SJSA1 (cell line): ENCODE measurements at places on chromosomes 3 and 15.

GRCh38 chr3:111324645-111325044, 217.4 kb upstream of the CD96 start:
- DNase-seq, result no peak

DNA sequence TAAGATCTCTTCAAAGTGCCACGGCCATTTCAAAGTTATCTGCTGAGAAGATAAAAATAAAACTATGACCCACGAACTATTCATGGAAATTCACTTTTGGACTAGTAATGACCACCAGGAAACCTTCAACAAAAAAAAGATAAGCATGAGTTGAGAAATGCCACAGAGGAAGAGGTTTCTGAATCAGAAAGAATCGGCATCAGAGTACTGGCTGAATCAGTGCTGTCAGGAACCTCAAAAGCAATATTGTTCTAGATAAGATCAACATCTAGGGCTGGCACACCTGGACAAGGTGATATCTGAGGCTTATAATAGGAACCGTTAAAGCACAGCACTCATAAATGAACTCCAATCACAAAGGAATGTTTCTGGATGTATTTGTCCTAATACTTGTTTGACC, 72.7 kb downstream of the PEAK1 start:
- DNase-seq, result no peak

DNA sequence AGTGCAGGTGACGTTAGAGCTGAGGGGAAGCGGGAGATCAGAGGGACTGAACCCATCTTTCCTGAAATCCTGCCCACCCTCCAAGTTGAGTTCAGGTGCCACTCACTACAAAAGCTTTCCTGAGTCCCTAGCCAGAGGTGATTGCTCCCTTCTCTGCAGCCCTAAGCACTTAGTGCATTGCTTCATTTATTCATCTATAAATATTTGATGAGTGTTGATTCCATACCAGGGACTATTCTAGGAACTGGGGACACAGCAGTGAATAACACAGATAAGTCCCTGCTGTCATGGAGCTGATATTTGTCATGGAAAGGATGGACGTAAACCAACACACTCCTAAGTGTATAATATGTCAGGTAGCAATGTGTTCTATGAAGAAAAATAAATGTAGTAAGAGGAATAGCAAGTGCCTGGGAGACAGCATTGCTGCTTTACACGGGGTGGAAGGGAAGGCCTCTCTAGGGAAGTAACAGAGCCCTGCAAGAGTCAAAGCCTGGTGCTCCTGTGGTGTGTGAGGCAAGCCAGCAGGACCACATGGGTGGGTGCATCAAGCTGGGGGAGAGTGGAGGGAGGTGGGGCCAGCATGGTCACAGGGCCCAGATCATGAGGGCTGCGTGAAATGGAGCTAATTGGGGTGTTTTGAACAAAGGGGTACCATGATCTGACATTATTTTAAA, 18.6 kb downstream of the ALPK3 start:
- DNase-seq, result no peak

GRCh38 chr15:63052961-63053698, 10.6 kb downstream of the TPM1 start:
- DNase-seq, result peak; percentile 90

GRCh38 chr15:64548235-64548634, 87.9 kb downstream of the ZNF609 start:
- no peak for DNase-seq

- DNase-seq, result no peak
These were observed 65.4 kb downstream of the CHDH start for GRCh38 chr3:53780806-53781205.

DNA sequence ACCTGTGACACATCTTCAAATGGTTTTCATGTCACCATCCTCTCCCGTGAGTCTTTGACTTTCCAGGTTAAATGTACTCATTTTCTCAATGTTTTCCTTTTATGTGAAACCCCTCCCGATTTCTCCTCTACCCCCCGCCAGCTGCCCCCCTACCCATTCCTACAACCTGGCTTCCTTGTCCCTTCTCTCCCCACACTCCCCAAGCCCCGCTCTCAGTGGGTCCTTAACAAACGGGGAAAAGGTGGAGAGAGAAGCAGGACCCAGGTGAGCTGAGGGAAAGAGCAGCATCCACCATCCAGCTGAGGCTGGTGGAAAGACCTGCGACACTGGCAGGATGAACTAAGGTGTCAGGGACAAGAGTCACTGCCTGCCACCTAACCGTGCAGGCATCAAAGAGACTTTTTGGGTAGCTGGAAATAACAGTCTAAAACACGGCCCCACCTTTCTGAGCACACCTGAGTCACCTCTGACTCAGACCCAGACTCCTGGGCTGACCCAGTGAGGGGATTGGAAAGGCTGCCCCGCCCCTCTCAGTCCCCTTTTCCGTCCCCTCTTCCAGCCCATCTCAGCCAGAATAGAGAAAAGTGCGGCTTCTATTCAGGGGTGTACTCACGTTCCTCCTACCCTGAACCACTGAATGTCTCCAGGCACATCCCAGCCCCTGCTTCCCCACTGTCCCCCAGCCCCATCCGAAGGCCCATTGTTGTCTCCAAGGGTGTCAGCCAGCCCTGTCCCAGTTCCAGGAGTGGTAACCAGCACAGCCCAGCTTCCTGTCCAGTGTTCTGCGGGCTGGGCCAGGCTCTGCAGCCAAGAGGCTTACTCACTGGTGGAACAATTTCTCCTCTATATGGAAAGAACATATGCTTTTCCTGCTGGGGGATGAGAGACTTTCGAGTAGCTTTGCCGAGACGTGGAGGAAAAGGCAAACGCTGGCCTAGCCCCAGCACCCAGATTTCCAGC, 20.4 kb downstream of the ISG20 start:
- no peak for DNase-seq

DNA sequence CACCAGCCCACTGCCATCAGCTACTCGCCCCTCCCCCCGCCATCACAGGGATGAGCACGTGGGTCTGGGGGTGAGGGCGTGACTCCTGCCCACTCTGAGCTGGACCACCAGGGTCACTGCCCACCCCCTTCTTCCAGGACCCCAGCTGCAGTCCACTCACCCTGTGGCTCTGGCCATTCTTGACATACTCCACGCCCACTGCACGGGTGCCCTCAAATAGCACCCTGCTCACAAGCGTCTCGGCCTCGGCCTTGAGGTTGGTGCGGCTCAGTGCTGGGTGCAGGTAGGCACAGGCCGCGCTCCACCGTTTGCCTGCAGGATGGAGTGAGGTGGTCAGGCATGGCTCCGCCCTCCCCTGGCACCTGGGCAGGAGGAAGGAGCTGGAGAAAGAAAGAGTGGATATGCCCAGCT, 23.9 kb downstream of the CHDH start:
- DNase-seq, result no peak

DNA sequence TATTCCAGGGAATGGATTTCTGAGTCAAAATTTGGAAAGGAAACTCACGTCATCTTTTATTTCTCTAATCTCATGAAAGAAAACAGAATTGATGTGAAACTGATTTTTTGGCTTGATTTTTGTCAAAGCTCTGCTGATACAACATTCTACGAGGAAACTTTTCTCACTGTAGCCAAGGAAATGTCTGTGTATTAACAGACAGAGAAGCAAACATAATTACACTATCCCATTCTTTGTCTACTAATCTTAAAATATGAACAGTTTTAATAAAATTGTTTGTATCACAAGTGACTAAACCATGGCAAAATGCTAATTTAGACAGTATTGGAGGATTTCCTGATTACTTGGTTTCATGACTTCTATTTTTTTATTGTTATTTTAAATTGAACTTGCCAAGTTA, 1437.0 kb downstream of the OTOL1 start:
- no peak for DNase-seq

GRCh38 chr3:106813742-106814141, 563.5 kb upstream of the CCDC54 start:
- DNase-seq, result no peak

GRCh38 chr3:122688996-122689395, 8.4 kb downstream of the PARP14 start:
- no peak for DNase-seq

GRCh38 chr3:100090669-100091005, 23.7 kb downstream of the FILIP1L start:
- no peak for DNase-seq

- no peak for DNase-seq
These were observed 1.2 kb upstream of the LINGO1 start for GRCh38 chr15:77633913-77634265.

DNA sequence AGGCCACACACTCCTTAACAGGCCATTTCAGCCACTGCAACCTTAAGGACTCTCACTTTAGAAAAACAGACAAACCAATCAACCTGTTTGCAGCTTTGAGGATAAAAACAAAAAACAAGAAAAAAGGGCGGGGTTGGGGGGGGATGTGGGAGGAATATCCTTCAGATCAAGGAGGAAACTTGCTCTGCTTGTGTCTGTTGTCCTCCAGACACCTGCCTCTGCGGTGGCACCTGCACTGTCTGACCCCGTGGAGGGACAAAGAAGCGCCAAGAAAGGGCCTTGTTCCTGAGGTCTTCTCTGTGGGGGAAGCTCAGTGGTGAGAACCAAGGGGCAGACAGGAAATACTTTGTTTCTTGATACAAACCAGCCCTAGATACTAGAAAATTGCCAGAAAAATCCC, 70.5 kb downstream of the POLR2M start:
- DNase-seq, result no peak

GRCh38 chr3:52715714-52716305, 9.9 kb downstream of the SPCS1 start:
- no peak for DNase-seq

GRCh38 chr3:52880474-52880873, 16.9 kb downstream of the STIMATE start:
- DNase-seq, result no peak

DNA sequence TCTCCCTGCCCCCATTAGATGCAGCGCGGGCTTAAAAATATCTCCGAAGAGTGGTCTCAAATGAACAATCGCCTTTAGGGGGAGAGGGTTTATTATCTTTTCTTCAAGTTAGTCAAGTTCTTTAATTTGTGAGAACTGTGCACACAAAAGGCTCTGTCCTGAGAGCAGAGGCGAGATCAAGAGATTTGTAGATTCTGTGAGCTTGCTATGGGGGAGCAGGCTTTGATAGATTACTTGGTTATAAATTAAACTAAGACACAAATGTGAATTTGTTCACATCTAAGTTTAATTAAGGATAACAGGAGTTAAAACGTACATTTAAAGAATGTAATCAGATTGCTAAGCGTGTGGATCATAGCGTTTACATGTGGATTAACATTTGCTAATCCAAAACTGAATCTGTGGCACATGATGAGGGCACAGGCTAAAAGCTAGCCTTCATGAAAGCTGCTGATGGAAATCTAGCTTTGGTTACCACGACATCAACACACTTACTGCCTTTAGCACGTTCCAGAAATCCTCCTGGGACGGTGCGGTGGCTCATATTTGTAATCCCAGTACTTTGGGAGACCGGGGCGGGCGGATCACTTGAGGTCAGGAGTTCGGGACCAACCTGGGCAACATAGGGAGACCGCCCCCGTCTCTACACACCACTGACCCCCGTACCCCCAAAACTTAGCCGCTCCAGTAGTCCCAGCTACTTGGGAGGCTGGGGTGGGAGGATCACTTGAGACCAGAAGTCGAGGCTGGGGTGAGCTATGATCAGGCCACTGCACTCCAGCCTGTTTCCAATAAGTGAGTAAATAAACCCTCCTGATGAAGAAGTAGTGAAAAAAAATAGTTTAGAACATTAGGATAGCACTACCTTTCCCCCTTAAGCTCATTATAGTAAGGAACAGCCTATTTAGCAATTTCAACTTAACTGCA, 1.0 kb upstream of the PRTG start:
- no peak for DNase-seq

DNA sequence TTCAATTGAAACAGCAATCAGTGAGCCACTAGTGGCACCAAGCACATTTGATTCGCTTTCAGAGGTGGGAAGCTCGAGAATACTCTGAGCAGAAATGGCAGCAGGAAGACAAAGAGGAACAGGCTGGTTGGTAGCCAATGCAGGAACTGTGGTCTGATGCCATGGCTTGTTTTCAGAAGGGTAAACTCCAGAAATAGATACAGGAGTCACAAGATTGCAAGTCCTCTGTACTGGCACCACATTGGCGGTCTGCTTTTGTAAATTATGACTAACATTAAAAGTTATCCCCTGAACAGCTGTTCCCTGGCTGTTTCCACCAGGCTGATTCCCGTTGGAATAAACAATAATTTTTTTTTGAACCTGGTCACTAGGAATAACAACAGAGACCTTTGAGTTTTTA, 35.5 kb downstream of the USF3 start:
- peak; percentile 14 for DNase-seq

DNA sequence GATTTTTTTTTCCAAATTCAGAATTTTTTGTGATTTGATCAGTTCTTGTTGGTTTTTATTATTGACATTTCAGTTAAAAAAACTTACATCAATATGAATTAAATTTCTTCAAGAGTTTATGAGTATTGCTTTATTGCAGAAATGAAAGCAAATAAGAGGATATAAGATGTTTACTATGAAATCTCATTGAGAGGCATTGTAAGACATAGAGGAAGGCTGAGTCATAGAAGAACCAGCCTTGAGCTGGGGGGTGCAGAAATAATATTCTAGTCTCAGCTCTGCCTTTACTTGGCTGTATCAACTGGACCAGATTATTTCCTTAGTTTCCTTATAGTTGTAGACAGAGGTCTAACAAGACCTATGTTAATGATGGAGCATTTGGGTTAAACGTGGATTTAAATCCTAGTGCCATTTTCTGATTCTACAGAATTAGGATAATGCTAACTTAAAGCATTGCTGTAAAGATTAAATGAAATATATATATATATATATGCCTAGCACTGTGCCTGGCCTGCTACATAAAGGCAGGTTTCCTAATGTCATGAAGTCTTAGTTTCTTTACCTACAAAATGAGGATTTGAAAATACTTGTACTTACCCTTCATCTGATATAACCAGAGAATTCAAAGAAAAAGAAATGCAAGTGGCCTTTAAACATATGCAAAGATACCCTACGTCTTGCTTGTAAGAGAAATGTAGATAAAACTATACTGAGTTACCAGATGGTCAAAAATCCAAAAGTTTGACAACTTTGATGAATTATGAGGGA, 7.3 kb downstream of the FAM98B start:
- DNase-seq, result no peak

GRCh38 chr3:45987368-45988291, 8.0 kb downstream of the FYCO1 start:
- DNase-seq, result no peak
